ENCODE measurements at places on chromosomes 1 and 21.
A peak's percentile ranks its signal among the peaks of the same experiment; 100 is the strongest.

GRCh38 chr1:5312293-5312674 is 657.9 kb downstream of the AJAP1 start:
- no peak for DNase-seq

- no peak for DNase-seq
Measured at GRCh38 chr1:11417162-11417561, 61.8 kb upstream of the DISP3 start.

DNA sequence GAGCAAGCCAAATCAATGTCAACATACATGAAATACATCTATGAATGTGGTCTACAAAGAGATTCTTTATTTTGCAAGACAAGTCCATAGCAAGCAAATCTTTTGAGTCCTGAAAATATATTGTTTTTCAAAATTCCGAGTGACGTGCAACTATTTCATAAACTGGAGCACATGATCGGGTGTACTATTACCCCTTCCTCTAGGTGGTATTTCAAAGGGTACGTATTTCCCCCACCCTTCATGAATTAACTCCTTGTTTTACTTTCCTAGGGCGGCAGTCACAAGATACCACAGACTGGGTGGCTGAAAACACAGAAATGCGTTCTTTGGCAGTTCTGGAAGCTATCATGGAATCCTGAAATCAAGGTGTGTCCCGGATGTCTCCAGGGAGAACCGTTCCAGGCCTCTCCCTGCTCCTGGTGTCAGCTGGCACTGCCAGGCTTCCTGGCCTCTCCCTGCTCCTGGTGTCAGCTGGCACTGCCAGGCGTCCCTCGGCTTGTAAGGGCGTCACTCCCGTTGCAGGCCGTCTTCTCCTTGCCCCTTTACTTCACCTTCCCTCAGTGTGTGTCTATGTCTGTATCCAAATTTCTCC is 55.3 kb downstream of the RIPK4 start:
- no peak for DNase-seq

GRCh38 chr1:217004776-217005436 is 281.7 kb upstream of the ESRRG start:
- no peak for DNase-seq

DNA sequence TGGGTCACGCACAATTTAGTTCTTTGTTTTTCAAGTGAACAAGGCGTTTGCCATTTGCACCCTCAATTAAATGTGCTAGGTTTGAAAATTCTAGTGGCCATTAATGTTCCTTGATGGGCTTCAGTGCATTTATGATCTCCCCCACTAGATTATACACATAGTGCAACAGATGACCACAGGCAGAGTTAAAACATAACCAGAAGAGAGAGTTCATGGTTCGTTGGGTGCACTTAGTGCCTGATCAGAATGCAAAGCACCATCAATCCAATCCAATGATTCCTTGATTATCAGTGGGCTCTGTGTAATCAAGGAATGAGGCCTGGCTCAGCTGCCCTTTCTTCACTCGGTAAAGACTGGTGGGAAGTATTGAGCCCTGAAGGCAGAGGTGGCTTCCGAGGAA is 334.5 kb downstream of the PRDM2 start:
- no peak for DNase-seq

DNA sequence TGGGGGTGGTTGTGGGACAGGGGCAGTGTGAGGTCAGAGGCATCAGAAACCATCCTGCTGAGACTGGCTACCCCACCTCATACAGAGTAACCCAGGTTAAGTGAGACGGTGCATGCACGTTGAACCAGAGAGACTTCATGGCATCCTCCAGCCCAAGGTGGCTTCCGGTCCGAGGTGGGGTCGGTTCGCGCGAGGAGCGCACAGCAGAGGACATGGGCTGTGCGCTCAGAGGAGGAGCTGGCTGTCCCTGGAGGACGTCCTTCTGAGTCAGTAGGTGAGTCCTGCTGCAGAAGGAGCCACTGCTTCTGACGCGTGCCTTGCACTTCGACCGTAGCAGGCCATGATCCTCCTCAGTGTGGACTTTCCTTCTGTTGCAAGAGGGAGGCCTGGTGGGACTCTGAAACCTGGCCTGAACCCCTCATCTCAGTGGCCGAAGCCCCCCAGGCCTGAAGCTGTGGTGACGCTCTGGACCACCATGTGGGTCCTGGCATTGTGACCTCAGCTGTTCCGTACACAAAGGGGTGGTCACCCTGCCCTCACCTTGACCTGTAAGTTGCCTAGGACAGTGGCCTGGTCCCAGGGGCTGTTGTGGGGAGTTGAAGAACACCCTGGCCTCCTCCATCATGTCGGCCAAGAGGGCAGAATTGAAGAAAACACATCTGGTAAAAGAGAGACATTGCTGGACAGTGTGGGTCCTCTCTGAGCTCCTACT is at the start of gene TEX35:
TEX35 (plus strand) TSS at position 544 of the 712 bp plus-strand sequence; CDS start at position 624, 80 bp downstream.
- no peak for DNase-seq

- DNase-seq = no peak
Measured at GRCh38 chr1:214271174-214271858, 9.6 kb upstream of the SMYD2 start.

DNA sequence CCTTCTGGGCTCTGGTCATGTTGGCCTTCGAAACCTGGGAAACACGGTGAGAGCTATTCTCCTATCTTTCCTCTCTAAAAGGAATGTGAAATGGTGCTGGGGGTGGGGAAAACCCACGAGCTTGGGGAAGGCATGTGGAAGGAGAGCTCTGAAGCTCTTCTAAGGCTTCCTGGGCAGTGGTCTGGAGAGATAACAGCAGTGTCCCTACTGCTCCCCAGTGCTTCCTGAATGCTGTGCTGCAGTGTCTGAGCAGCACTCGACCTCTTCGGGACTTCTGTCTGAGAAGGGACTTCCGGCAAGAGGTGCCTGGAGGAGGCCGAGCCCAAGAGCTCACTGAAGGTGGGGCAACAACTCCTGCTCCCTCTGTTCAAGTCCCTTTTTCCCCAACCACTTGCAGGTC is 2.8 kb downstream of the USP21 start:
- DNase-seq = no peak

- no peak for DNase-seq
Measured at GRCh38 chr1:153659656-153660055, 1.2 kb downstream of the SNAPIN start.

GRCh38 chr1:234608025-234608910 is 1.7 kb downstream of the IRF2BP2 start:
- DNase-seq = peak; percentile 65

GRCh38 chr1:226845624-226846023 is 24.8 kb upstream of the PSEN2 start:
- DNase-seq = no peak

GRCh38 chr1:183689762-183690204 is 36.7 kb upstream of the APOBEC4 start:
- DNase-seq = no peak

GRCh38 chr1:72006092-72006491 is 276.2 kb downstream of the NEGR1 start:
- no peak for DNase-seq

DNA sequence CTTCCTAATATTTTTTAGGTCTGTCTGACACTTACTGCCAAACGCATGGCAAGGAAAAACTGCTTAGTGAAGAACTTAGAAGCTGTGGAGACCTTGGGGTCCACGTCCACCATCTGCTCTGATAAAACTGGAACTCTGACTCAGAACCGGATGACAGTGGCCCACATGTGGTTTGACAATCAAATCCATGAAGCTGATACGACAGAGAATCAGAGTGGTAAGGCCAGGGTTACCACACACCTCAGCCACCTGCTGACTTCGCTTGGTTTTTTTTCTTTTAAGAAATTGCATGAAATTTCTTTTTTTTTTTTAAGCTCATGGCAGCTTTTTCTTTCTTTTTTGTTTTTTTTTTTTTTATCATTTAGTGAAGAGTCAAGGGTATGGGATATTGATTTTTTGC is 17.2 kb downstream of the ATP1A1 start:
- no peak for DNase-seq

GRCh38 chr1:165328136-165328535 is 28.4 kb downstream of the LMX1A start:
- no peak for DNase-seq

DNA sequence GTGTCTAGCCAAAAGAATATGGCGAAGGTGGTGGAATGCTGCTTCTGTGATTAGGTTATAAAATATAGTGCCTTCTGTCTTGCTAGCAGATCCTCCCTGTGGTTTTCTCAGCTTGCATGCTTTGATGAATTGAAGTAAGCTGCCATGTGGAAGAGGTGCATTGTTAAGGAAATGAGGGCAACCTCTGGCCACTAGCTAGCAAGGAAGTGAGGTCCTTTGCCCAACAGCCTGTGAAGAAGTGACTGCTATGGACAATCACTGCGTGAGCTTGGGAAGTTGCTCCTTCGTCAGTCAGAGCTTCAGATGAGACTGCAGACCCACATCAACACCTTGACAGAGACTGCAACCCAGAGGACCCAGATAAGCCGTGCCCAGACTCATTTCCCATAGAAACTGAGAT is 109.4 kb downstream of the GIPC2 start:
- no peak for DNase-seq

- no peak for DNase-seq
Measured at GRCh38 chr1:1538989-1539309, 1.5 kb downstream of the TMEM240 start.

GRCh38 chr1:64539289-64539688 is 69.4 kb downstream of the CACHD1 start:
- no peak for DNase-seq

GRCh38 chr1:63714482-63714760 is 59.4 kb upstream of the ROR1 start:
- DNase-seq = no peak

DNA sequence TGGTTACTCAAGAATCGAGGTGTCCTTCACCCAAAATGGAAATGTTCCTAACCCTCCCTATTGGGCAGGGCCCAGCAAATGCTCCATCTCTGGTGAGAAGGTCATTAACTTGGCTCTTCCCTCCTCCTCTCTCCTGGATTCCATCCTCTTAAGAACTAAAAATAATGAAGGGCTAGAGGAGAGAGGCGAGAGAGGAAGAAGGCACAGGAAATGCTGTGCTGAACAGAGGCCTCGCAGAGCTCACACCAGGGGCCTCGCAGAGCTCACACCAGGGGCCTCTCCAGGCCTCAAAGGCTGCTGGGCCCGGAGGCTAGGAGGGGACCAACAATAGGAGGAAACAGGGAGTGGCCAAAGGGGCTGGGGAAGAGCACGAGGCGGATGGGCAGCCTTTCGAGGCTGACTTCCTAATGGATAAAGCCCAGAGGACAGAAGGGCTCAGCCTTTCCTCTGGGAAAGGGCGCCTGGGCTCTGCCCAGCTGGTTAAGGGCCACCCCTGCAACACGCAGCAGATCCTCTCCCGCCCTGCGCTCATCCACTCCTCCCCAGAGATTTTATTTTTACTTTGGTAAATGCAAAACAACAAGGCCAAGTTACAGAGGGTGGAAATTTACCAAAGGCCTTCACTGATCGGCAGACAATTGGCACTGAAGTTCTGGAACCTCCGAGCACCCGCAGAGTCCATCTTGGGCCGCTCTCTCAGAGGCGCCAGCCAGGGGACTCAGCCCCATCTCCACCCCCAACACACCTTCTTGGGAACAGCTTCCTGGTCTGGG is 78.5 kb downstream of the ITPKB start:
- no peak for DNase-seq

GRCh38 chr1:183048087-183049085 is 25.2 kb downstream of the LAMC1 start:
- DNase-seq = no peak

- DNase-seq = no peak
Measured at GRCh38 chr1:219906924-219907771, 21.2 kb downstream of the SLC30A10 start.

DNA sequence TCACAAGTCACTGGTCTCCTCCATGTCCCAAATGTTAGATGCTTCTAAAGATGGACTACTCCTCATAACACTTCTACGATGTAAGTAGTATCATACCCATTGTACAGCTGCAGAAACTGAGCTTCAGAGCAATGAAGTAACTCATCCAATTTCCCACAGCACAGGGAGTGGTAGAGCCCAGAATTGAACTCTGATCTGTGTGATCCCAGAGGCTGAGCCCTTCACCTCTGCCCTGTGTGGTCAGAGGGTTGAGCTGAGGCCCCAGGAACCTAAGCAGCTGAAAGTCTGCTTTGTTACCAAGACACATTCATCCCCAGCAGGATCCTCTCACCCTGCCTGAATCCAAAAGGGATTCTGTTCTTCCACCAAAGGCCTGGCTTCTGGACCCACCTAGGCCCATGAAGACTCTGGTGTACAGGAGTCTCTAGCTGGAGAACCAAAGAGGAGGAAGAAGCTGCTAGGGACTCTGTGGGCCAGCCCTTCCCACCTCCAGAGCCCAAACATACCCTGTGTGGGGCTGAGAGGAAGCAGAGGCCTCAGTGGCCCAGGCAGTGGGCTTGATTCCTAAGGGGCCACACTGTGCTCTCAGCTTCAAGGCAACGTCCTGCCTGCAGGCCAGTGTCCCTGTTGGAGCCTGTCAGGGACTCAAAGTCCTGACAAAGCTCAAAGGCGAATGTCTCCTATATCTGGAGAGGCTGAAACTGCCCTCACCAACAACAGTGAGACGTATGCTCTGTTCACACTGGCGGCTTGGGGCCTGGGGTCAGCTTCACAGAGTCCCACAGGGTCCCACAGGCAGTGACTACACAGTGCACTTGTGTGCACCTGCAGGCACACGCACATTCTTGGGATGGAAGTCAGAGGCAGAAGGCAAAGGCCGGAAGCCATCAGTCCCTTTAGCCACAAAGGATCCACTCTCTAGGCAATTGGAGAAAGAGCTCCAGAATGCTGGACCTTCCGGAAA is 40.4 kb upstream of the SLC30A1 start:
- no peak for DNase-seq

DNA sequence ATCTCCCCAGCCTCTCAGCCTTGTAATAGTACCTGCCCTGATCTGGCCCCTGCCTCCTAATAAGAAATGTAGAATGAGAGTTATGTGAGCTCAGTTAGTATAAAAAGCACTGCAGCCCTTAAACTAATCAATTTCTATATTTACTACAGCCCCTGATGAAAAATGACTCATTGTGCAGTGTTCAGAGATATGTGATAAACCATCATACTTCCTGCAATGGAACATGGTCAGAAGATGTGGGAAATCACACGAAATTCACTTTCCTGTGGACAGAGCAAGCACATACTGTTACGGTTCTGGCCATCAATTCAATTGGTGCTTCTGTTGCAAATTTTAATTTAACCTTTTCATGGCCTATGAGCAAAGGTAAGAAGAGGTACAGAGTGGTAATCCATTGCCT is 176.8 kb upstream of the PDE4B start:
- DNase-seq = no peak

All from NCI-H510A (cell line).